DND-41 (cell line): ENCODE measurements at places on chromosomes 12 and 14.

GRCh38 chr12:105267711-105268110 is 31.7 kb upstream of the APPL2 start:
- DNase-seq = no peak

DNA sequence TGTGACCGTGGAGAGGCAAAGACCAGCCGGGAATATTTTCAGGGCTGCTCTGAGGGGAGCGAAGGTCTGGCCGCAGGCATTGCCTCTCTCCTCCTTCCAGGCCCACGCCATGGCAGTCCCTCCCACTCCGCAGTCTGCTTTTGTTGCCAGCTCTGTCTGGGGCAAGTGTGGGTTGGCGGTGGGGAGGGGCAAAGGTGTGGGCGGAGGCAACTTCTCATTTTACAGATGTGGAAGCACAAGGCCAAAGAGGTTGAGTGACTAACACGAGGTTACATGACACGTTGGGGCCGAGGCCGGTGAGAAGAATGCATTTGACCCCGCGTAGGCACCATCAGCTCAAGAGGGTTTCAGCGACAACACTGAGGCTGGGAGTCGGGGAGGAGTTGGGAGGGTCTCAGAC is 6.1 kb upstream of the FAIM2 start:
- no peak for DNase-seq

DNA sequence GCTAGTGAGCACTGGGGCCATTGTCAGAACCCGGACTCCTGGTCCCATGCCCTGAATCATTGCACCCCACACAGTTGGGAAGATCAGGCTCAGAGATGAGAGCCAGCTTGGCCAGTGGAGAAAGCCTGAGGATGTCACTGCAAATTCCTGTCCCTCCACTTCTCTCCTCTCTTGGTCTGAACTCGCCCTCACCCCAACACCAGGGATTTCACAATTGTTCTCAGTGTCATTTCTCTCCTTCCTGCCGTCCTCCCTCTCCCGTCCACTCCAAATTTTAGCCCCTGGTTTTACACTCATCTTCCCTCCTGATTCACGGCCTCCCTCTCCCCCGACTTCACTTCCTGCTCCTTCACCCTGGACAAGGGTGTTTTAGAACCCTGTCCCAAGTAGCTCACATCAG is 11.1 kb downstream of the KRT75 start:
- DNase-seq = no peak

- peak; percentile 18 for DNase-seq
Measured at GRCh38 chr14:89013098-89013504, 188.7 kb downstream of the TTC8 start.

DNA sequence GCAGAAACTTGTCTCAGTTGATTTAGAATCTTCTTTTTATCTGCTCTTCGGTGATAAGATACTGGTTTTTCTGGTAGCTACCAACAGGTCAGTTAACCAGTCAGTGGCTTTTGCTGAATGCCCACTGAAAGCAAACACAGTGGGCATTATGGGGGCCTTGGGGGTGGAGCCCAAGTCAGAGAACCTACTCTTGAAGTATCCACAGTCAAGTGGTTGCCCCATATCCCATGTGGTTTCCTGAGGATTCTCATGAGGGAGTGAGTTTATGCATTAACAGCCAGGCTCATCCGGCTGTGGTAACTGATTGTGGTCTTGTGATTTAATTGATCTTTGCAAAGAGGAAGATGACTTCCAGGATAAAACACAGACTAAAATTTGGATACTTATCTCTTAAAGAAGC is 83.7 kb downstream of the ST8SIA1 start:
- DNase-seq = peak; percentile 42

DNA sequence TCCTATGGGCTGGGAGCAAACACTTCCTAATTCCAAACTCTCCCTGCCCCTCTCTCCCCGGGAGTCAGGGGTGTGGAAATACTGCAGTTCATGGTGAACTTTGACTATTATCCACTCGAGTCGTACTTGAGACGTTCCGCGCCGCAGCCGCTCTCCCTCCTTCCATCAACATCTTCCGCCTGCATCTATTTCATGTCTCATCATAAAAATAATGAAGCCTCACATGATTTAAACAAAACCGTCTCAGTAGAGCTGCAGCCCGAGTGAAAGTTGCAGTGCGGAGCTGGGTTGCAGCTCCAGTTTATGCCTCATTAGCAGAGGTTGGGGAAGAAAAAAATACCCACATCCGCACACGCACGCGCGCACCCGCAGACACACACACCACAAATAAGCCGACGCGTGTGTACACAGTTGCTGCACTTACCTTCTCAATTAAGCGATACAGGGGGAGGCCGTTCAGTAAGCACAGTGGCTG is 283 bp downstream of the LMO3 start:
- no peak for DNase-seq

GRCh38 chr14:32757568-32757967 is 181.1 kb upstream of the NPAS3 start:
- DNase-seq = no peak

DNA sequence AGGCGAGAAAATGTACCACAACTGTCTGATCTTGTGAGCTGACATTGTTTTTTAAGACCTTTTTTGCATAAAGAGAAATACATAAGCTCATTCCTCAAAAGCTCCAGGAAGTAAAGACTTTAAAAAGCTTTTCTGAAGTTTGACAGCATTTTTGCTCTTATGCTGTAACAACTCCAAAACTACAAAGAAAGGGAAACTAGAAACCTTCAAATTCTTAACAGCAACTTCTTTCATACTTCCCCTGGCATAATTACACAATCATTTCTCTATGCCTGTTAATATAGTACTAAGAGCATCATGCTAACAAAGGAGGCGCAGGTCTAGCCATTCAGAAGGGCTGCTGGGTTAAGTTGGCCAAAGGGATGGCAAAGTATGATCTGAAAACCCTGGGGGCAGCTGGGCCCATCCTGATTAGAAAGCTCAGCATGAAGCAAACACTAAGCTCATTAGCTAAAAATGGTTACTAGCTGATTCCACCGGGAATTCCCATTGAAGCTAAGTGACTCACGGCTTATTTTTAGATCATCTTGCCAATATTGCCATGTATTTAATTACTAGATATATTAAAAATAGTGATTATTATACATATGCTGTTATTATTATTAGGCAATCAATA is 26.1 kb upstream of the ANP32D start:
- no peak for DNase-seq

DNA sequence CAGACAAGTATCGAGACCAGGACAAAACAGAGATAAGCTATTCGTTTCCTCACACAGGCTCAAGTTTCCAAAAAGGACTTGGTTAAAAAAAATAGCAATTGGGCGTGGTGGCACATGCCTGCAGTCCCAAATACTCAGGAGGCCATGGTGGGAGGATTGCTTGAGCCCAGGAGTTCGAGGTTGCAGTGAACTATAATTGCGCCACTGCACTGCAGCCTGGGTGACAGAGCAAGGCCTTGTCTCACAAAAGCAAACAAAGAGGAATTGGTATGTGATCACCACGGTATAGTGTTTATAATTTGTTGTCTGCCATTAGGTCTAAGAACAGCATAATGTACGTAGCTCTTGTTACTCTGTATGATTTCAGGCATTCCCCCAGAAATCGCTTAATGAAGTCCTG is 175.3 kb downstream of the DERA start:
- no peak for DNase-seq

- no peak for DNase-seq
Measured at GRCh38 chr12:127629066-127629820, 637.7 kb upstream of the TMEM132C start.
